ENCODE measurements at places on chromosomes 2 and 18.

GRCh38 chr2:147843391-147843863 lies 1.4 kb upstream of the ACVR2A start:
- no peak for DNase-seq

- no peak for DNase-seq
Observed at GRCh38 chr18:33830213-33830612, 252.2 kb downstream of the ASXL3 start.

DNA sequence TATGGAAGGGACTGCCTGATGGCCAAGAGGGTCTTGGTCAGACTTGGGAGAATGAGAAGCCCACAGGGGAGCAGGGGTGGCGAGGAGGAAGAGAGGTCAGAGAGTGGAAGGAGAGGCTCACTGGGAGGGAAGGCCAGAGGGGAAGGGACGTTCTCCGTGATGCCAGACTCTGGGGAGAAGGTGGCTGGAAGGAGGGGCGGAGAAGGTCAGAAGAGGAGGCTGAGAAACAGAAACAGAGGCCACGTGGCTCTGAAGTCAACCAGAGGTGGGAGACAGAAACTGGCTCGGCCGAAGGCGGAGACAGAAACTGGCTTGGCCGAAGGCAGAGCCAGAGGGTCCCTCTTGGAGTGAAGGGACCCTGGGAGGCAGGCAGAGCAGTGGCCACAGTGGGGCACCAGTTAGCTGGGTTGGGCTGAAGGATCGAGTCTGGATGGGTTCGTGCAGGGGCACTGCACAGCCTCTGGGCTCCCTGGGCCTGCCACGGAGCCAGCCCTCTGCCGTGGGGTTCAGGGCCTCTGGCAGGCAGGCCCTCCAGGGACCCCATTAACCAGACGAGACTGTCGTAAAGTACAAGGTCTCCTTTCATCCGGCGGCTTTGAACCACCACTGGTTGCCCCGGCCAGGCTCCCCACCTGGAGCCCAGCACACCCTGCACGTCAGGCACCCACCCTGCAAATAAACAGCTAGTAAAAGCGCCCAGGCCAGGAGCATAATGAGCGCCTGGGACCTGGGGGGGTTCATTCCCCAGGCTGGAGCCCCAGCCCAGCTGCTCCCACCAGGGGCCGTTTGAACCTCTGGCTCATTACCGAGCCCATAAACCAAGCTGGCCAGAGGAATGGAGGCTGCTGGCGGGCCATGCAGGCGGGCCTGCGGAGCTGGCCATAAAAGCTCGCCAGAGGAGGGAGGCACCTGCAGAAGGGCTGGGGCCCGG lies 218.8 kb downstream of the DYSF start:
- DNase-seq, result no peak

DNA sequence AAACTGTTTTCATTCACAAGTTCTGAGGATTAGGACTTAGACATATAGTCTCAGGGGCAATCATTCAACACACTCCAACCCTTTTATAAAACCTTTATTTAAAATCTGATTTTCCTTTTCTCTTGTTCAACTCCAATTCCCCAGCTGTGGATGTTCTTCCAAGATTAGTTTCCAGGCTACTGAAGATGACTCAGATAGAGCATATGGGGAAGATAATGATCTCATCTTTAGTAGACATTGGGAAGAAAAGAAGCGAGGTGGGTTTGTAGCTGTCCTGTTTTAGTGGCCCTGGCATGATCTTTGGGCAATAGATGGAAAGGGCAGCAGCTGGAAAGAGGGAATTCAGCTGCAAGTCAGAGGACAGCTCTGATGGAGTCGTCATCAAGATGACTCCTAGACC lies 247.7 kb upstream of the CCDC68 start:
- DNase-seq, result no peak

DNA sequence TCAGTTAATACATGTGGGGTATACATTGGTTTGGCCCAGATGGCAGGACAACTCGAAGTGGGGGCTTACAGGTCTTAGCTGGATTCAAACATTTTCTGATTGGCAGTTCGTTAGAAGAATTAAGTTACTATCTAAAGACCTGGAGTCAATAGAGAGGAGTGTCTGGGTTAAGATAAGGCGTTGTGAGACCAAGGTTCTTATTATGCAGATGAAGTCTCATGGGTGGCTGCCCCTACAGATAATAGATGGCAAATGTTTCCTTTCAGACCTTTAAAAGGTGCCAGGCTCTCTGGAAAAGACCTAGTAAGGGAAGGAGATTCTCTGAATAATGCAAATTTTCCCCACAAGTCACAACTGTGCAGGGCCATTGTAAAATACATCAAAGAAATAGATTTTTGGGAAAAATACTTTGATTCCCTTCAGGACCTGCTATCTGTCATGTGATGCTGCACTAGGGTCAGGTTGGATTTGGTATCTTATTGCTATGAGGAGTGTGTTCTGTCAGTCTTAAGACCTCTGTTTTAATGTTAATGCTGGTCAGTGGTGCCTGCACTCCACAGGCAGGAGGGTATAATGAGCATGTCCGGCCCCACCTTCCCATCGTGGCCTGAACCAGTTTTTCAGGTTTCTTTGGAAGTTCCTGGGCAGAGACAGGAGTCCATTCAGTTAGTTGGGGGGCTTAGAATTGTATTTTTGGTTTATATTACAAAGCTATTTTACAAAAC lies 14.3 kb upstream of the MC5R start:
- DNase-seq, result no peak

- no peak for DNase-seq
Observed at GRCh38 chr2:36380624-36381481, 25.3 kb downstream of the CRIM1 start.

- no peak for DNase-seq
Observed at GRCh38 chr2:147688242-147688641, 156.6 kb upstream of the ACVR2A start.

DNA sequence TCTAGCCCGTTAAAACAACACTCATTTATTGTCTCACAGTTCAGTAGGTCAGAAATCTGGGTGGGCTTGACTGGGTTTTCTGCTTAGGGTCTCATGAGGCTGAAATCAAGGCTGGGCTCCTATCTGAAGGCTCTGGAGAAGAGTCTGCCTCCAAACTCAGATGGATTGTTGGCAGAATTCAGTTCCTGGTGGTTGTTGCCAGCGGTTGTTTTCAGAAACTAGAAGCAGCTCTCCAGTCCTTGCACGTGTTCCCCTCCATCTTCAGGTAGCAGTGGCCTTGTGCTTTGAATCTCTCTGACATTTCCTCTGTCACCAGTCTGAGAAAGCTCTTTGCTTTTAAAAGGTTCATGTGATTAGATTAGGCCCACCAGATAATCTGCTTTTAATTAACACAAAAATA lies 20.1 kb upstream of the FN1 start:
- no peak for DNase-seq

DNA sequence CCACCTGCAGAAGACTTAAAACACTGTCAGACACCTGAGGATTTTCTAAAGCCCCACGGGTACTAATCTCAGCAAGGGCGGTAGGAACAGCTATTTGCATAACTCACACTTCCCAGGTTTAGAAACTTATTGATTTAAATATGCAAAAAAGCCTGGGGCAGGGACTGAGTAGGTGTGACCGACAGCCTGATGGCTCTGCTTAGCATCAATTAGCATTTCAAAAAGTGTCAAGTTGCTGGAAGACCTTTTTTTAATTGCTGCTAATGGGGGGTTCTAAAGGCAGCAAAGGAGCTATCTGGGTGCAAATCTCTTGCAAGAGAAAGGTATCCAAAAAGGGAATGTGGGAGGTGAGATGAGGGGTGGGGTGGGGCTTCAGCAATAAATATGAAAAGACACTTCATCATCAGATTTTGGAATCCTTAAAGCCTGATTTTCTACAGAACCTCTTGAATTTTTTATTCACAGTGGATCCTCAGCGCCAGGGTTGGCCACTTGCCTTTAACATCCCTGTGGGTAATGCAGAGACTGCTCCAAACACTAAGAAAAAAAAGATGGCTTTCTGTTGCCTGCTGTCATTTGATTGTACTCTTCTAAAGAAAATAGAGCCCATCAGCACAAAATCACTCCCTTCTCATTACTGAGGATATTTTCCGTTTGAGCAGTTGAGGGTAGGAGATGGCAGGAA lies 121.1 kb upstream of the RMP24 start:
- no peak for DNase-seq

GRCh38 chr2:147017951-147018645 lies 826.7 kb upstream of the ACVR2A start:
- DNase-seq, result no peak

DNA sequence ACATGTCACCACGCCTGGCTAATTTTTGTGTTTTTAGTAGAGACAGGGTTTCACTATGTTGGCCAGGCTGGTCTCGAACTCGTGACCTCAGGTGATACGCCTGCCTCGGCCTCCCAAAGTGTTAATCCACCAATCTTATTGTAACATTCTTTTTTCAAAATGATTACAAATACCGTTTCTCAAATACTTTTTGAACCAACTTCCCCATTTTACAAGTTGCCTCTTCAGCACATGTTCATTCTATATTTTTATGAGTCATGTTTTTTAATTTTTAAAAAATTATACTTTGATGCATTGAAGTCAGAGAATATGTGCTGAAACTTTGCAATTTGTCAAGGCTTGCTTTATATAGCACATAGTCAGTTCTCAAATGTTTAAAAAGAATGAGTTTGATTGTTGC lies 58.2 kb downstream of the QPCT start:
- no peak for DNase-seq

GRCh38 chr2:165877565-165878550 lies 75.7 kb downstream of the TTC21B start:
- no peak for DNase-seq

- no peak for DNase-seq
Observed at GRCh38 chr2:204237416-204237815, 300.9 kb downstream of the ICOS start.

DNA sequence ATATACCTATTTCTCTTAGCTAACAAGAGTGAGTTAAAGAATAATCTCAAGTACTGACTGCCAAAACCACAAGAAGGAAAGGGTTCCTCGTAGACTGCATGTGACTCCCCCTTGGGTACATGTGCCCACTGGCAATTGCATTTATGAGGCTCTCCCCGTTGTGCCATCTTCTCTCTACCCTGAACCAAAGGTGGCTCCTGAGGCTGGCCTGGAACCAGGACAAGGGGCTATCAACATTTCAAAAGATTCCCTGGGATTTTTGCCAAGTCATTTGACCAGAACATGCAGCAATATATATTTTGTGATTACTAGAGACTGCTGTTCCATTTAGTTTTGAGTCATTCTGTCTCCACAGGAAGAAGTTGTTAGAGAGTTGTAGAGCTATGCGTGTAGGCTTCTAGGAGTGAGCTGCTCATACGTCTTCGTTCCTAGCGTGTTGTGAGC lies 45.8 kb downstream of the LAMA3 start:
- no peak for DNase-seq

DNA sequence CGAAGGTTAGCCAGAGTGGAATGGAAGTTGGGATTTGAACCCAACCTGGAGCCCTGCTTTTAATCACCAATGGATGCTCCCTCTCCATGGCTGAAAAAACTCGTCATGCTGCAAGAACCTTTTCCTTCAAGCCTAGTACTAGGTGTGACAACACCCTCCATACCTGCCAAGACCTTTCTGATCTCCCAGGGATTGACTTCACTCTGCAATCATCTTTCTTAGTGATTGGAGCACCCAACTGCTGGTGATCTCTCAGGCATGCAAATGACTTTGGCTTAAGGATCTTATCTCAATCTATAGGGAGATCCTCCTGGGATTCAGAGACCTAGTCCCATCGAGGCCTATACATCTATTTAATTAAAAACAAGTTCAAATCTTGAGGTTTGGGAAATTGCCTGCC lies 23.5 kb upstream of the ITGB6 start:
- no peak for DNase-seq

DNA sequence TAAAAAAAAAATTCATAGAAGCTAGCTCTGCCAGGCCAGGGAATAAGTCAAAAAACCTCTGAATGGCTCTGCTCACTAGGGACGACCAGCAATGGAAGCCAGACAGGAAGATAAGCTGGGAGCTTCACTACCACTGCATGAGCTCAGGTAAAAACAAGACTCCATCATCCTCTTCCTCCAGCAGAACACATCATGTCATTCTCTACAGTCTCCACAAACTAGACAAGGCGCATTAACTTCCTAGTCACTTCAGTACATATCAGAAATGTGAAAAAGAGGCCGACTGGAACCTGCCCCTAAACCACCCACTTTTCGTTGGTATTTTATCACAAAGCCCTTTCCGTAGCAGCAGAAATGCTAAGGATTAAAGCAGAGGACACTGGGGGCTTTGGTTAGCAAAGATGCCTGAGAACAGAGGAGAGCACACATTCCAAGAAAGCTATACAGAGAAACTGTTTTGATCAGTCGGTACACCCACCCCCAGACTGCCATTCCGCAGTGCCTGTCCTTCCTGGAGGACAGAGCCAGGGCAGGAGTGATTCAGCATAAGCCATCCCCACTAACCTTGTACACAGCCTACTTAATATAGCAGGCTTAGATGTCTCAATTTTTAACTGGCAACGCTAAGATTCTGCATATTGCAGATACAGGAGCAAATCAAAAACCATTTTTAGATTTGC lies 53.4 kb downstream of the AAK1 start:
- DNase-seq, result no peak

Measured in muscle of arm (tissue), 14 donors.